ENCODE measurements at places on chromosomes 3 and 15. TPM values are rescaled to one million over a fixed set of nuclear protein-coding genes. Genes with fewer than 3 reads are reported as not detected.

ADGRG7 gene
- not detected for total RNA-seq

GP5 gene
- under 0.01 TPM for total RNA-seq

CD80 gene
- total RNA-seq, result not detected

C3orf85 gene
- not detected for total RNA-seq

CHST14 gene
- 14.4 TPM for total RNA-seq

HGD gene
- 0.14 TPM for total RNA-seq

TMEM45A gene
- 33.6 TPM for total RNA-seq

NEK10 gene
- 1.5 TPM for total RNA-seq

SLC28A1 gene
- not detected for total RNA-seq

IL17RB gene
- not detected for total RNA-seq

ANP32A gene
- total RNA-seq, result 38.8 TPM

TTC14 gene
- 30.4 TPM for total RNA-seq

P2RY1 gene
- total RNA-seq, result under 0.01 TPM

HES1 gene
- 3.9 TPM for total RNA-seq

SERP1 gene
- 608 TPM for total RNA-seq

EPHB3 gene
- total RNA-seq, result 2.6 TPM

CAMKV gene
- not detected for total RNA-seq

OIP5 gene
- total RNA-seq, result 12.3 TPM

KCNMB3 gene
- 0.88 TPM for total RNA-seq

CDHR4 gene
- total RNA-seq, result not detected

WDR93 gene
- total RNA-seq, result not detected

ZNF774 gene
- total RNA-seq, result 1.3 TPM

NBEAL2 gene
- 10.5 TPM for total RNA-seq

ATP11B gene
- total RNA-seq, result 75.7 TPM

COL8A1 gene
- total RNA-seq, result 157 TPM

FGF7 gene
- 60.8 TPM for total RNA-seq

MST1R gene
- 0.43 TPM for total RNA-seq

FYTTD1 gene
- total RNA-seq, result 45.3 TPM

HYAL1 gene
- 1.1 TPM for total RNA-seq

GALNT15 gene
- total RNA-seq, result 4.2 TPM

SLC35A5 gene
- 47.2 TPM for total RNA-seq

PPM1L gene
- total RNA-seq, result 0.66 TPM

SERPINI1 gene
- 0.88 TPM for total RNA-seq

RETNLB gene
- total RNA-seq, result not detected

TLR9 gene
- not detected for total RNA-seq

TGM5 gene
- total RNA-seq, result not detected

REC114 gene
- not detected for total RNA-seq

CIDEC gene
- total RNA-seq, result not detected

CLDN16 gene
- total RNA-seq, result 0.22 TPM

OR5K1 gene
- not detected for total RNA-seq

TUSC7 gene
- not detected for total RNA-seq

CLEC3B gene
- not detected for total RNA-seq

SLC26A6 gene
- 53.8 TPM for total RNA-seq

Measured in placental pericyte (primary cell).